ENCODE measurements at places on chromosomes 6 and 20.

- no peak for DNase-seq
These were observed 497 bp downstream of the BMP7 start for GRCh38 chr20:57265997-57266290.

GRCh38 chr20:11394145-11394833 is 523.4 kb upstream of the BTBD3 start:
- no peak for DNase-seq

- no peak for DNase-seq
These were observed 78.2 kb upstream of the EEF1E1 start for GRCh38 chr6:8180327-8181159.

- DNase-seq = no peak
These were observed 625.2 kb downstream of the EPM2A start for GRCh38 chr6:145110109-145110508.

DNA sequence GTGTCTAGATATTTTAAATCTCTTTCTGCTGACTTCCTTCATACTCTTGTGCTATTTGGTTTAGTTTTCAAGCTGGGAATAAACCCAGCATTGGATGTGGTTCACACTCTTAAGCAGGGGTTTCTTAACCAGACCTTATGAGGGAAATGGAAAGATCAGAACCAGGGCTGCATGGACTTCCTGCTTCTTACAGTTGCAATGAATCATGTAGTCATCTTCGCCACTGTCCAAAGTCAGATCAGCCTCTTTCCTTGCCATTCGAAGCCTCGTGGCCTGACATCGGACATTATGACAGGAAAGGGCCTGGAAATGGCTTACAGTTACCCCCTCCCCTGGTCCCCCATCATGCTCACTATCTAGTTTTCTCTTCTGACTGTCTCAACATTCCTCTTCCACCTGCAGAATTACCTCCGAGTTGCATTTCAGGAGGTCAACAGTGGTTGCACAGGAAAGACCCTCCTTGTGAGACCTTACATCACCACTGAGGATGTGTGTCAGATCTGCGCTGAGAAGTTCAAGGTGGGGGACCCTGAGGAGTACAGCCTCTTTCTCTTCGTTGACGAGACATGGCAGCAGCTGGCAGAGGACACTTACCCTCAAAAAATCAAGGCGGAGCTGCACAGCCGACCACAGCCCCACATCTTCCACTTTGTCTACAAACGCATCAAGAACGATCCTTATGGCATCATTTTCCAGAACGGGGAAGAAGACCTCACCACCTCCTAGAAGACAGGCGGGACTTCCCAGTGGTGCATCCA is 16.8 kb upstream of the NAA20 start:
- no peak for DNase-seq

DNA sequence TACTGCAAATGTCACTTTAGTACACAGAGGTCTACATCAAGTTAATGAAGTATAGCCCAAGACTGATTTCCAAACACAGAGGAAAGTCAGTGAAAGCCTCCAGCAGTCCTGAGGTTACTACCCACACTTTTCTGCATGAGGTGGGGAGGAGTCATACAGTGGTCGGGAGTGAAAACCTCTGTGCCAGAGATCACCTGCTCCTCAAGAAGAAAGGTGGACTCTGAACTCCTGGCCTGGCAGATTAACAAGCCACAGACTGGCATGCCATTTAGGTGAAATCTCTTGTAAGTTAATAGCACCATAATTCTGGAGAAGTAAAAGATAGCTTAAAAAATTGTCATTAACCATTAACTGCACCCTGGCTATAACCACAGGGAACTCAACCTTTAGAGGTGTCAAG is 125.0 kb upstream of the LAMP5 start:
- no peak for DNase-seq

Measured in stimulated activated CD4-positive, alpha-beta T cell treated with anti-CD3 and anti-CD28 coated beads, Interleukin-1b, Interleukin-23, amount 100 ng/mL, for 1 hour (primary cell).